ENCODE measurements at places on chromosomes 2 and 18.

DNA sequence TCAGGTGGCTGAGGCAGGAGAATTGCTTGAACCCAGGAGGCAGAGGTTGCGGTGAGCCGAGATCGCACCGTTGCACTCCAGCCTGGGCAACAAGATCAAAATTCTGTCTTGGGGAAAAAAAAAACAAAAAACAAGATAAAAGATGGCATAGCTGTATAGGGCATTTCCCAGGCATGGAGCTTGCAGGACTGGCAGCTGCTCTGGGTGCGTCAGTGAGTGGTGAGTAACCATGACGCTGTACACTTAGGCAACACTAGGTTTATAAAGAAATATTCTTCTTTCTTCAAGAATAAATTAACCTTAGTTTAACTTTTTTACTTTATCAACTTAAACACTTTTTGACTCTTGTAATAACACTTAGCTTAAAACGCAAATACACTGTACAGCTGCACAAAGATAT lies 15.4 kb downstream of the TGOLN2 start:
- DNase-seq: no peak

DNA sequence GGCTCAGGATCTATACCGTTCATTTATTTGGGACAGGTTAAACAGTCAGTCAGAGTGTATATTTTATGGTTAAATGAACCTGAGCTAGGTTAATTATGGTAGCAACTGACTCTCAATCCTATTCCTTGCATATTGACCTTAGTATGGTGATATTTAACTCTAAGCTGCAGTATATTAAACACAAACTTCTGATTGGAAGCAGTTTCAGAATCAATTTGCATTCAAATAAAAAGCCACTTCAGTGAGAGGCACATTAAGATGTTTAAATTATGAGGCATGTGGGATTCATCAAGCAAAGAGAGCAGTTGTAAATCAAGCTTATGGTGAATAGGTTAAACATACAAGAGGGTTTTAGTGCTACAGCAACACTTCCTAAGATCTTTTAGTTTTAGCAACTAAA lies 40.4 kb downstream of the FRZB start:
- DNase-seq: no peak

DNA sequence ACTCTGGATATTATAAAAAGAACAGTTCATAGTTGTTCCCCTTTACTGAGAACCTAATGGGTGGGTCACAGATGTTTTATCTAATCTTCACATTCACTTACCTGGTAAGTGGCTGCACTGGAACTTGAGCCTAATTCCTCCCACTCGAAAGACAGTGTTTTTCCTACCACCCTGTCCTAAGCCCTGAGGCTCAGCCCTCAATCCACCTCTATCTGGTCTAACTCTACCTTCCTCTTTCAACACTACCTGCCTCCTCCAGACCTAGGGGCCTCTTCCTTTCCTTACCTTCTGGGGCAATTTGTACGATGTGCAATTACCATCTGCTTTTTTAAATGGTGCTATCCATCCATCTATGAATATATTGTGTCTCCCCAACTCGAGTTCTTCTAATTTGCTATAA lies 9.7 kb upstream of the KIF3C start:
- no peak for DNase-seq

GRCh38 chr2:40177366-40177765 lies 274.5 kb downstream of the SLC8A1 start:
- no peak for DNase-seq

DNA sequence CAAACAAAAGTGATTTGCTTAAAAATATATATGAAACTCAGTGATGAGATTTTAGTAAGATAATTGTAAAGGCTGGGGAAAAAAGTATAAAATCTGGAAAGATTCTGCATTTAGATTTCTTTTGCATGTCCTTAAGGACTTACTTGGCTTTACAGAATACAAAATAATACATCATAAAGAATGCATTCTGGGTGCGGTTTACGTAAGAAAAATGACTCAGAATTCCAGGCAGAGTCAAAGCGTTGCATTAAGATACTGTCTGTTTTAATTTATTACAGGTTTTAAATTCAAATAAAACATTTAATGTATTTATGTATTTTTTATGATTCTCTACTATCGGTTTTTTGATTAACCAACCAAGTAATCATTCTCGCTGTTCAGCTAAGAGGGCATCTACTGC lies 178.0 kb downstream of the SH3BP4 start:
- no peak for DNase-seq

- DNase-seq: no peak
These were observed 19.4 kb downstream of the SEPTIN10 start for GRCh38 chr2:109594246-109594885.

DNA sequence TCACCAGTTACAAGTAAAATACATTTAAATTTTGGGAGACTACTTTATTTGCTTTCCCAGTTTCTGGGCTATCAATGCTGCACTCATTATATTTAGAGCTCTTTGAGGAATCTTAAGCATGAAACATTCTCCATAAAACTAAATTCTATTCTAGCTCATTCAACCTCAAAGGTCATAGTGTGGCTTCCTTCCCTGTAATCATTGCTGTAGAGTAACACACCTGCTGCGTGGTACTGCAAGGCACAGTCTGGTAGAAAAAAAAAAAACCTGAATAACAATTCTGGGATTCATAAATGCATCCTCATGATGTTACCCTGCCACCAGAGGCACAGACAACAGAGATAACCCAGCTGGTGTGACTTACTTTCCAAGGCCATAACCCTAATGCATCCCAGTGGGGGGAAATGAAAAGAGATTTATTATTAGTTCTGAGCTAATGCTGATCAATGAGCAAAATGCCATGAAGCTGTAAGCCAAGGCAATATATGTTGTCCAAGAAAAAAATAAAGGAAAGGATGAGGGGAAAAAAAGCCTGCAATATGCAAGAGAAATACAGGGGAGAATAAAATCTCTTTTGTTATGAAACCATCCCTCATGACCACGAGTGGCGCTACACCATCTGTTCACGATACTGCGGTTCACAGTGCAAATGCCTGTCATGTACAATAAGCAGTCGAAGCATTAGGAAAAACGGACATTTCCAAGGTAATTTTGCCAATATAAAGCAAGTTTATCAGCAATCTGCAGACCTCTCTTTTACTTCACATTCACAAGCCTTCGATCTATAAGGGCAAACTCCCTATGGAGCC lies 1481.6 kb upstream of the PIK3C3 start:
- no peak for DNase-seq

DNA sequence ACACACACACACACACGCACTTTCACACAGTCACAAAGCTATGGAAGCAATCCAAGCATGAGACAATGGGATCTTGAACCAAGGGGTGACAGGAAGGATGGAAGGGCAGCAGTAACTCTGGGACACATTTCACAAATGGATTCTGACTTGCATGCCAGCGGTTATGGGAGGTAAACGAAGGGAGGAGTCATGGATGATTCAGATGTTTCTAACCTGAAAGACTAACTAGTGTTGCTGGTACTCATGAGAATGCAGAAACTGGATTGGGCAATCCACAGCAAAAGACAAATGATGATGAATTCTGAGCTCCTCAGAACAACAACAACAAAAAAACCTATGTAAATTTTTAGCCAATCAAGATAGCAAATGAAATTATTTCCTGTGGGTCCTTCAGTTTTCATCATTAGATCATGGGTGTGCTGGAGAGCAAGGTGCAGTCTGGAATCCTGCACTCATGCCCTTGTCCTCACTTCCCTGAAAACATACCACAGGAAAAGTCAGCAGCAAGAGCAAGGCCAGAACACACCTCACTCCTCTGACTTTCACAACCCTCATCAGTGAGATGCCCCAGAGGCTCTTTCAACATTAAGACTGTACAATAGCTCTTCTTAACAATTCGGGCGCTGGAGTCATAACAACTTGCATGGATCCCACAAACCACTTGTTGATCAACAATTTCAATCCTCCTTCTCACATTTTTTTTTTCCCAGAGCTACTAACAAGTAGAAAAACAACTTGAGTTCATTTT lies 32.6 kb downstream of the ABCA12 start:
- DNase-seq: no peak

DNA sequence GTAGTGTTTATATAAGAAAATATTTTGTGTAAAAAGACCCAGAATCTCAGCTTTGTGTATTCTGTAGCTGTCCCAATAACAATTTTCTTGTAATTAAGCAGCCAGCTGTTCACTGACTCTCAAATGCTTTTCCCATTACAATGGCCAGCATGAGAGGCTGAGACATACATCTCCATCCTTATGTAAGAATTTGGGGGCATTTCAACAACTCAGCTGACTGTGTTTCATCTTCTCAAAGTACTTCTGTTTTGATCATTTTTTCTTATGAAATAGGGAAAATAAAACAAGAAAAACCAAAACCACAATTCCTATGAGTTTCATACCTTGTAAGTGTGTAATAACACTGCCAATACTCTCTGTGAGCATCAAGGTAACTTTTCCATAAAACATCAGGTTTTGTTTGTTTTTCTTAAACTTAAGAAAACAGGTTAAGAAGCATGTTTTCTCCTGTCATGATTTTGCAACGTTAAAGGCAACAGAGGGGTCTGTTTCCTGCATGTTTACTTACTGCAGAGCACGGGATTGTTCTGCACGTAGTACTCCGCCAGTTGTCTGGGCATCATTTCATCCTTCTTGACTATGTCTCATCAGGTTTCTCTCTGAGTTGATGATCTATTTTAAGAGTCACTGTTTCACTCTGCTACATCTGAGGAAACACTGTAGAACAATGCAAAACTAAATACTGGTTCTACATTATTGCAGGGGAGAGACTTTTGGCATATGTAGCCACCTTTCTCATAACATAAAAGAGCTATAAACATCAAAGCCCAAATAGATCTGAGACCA lies 62.9 kb upstream of the CYRIA start:
- DNase-seq: no peak

GRCh38 chr2:110991911-110992310 lies 128.8 kb upstream of the BCL2L11 start:
- DNase-seq: no peak

DNA sequence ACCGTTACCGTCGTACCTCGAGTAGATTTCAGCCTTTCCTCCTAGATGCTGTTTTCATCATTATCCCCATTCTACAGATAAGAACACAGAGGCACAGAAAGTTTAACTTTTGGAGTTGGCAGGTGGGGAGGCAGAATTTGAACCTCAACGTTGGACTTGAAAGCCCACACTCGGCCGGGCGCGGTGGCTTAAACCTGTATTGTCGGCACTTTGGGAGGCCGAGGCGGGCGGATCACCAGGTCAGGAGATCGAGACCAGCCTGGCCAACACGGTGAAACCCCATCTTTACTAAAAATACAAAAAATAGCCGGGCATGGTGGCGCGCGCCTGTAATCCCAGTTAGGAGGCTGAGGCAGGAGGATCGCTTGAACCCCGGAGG lies 11.5 kb downstream of the CATIP start:
- DNase-seq: no peak

DNA sequence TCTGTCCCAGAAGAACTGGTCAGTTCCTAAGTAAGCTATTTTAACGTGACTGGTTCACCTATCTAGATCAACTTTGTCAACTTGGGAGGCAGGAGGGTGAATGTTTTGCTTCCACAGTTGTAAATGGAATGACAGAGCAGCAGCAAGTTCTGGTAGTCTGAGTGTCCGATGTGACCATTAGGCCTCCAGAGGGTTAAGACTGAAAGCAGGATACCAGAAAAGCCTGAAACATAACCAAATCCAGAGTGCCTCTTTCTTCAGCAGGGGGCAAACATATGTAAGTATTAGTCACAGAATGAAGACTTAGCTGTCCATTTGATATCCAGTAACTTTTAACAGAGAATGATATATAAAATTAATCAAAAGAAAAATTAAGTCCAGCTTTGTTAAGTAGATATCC lies 9.2 kb downstream of the HOXD3 start:
- DNase-seq: no peak

DNA sequence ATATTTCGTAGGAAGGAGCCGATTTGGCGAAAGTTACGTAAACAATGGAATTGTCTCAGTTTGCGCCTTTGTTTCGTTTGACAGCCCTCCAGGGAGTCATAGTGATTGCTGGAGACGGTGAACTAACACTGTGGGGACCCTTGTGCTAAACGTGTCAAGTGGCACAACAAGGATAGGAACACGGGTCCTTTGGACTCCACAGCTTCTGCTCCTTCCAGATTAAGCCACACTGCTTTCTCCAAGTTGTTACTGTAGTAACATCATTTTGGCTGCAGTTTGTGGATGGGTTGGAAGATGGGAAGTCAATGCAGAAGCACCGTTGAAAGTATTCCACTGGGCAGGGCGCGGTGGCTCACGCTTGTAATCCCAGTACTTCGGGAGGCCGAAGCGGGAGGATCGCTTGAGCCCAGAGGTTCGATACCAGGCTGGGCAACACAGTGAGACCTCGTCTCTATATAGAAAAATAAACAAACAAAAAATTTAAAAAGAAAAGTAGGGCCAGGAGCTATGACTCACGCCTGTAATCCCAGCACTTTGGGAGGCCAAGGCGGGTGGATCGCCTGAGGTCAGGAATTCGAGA lies 636 bp upstream of the IMMT start:
- no peak for DNase-seq

- DNase-seq: no peak
These were observed 33.3 kb downstream of the ABCB11 start for GRCh38 chr2:168997794-168998193.

DNA sequence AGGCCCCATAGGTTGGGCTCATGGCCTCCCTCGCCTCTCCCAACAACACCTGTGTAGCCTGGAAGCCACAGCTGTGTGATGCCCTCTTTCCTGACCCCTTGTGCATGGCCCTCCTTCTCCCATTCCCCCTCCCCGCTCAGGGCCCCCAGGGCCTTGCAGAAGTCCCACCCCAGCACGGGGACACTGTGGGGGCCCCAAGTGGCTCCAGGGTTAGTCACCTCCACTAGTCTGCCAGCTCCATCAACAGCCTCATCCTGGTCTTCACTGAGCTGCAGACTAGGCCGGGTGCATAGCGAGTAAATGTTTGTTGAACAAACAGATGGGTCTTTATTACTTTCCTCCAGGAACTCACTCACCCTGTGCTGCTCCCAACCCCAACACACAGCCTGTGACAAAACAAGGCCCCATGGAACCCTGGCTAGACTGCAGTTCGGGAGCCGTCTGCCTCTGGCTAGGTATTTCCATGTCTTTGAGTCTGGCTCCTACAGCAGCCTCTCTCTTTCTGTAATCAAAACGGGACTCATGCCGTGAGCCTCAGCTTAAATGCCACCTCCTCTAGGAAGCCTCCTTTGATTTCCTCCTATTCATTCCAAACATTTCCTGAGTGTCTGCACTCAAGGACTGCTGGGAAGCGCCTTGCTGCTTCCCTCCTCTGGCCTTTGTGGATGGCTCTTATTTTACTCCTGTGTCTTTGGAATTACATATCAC lies 109.9 kb upstream of the ID2 start:
- DNase-seq: no peak

DNA sequence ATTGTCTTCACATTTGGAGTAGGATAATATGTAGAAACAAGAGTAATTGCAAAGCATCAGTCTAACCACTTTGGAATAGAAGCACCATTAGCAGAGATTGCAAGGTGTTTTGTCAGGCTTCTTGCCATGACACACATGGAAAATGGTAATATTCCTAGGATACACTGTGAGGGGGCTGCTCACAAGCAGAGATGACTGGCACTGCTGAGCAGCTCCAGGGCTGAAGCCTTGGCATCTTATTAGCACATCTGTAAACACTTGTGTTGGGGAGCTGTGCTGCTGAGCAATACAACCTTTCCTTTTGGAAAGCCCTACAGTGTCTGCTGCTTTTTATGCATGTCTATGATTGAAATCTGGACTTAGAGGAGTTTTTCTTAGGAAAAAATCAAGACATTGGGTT lies 602.2 kb downstream of the XIRP2 start:
- no peak for DNase-seq

- no peak for DNase-seq
These were observed 98.6 kb downstream of the BCL2L11 start for GRCh38 chr2:111219285-111219684.
